ENCODE measurements at places on chromosomes 1 and 21.
A peak's percentile ranks its signal among the peaks of the same experiment; 100 is the strongest.

GRCh38 chr21:26351661-26352060, 181.1 kb upstream of the APP start:
- DNase-seq, result no peak

DNA sequence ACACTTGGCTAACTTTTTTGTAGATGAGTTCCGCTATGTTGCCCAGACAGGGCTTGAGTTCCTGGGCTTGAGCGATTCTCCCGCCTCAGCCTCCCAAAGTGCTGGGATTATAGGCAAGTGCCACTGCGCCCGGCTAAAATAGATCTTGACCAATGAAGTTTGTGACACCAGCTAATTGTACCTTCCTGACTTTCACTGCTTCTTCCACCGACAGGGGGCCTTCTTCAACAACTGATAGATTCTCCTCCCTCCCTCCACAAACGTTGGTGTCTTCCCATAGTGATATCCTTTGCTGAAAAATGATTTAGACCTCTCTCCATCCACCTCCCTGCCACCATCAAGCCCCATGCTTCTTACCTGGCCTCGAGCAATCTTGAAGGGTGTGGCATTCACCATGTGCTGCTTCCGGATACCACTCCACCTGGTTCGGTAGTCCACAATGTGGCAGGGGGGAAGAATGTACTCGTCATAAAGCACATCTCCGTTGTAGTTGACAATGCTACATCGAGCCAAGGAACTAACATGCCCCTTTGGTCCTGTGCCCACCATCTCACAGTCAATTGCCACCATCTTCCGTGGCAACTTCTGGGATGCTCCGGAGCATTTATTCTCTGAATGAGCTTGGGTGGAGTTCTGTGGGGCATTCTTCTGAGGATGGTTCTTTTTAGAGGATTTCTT, 1.6 kb upstream of the METTL25B start:
- peak; percentile 30 for DNase-seq

DNA sequence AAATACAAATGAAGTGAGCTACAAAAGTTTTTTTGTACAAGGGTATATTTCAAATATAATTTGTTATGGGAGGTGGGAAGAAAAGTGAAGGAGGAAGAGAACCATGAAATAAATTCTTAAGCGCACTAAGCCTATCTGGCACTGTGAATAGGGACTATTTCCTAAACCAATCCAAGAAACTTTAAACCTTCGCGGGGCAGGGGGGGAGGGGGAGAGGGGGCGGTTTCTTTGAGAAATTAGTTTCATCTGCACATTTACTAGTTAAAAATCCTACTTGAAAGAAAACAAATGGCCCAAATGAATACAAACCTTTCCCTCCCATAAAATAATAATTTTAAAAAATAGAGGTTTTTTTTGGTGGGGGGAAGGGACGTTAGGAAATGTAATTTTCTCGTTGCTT, 364 bp downstream of the GOLPH3L start:
- no peak for DNase-seq

- no peak for DNase-seq
Measured at GRCh38 chr1:70485624-70486023, 74.6 kb downstream of the CTH start.

- no peak for DNase-seq
Measured at GRCh38 chr1:151806170-151806569, 951 bp upstream of the LINGO4 start.

DNA sequence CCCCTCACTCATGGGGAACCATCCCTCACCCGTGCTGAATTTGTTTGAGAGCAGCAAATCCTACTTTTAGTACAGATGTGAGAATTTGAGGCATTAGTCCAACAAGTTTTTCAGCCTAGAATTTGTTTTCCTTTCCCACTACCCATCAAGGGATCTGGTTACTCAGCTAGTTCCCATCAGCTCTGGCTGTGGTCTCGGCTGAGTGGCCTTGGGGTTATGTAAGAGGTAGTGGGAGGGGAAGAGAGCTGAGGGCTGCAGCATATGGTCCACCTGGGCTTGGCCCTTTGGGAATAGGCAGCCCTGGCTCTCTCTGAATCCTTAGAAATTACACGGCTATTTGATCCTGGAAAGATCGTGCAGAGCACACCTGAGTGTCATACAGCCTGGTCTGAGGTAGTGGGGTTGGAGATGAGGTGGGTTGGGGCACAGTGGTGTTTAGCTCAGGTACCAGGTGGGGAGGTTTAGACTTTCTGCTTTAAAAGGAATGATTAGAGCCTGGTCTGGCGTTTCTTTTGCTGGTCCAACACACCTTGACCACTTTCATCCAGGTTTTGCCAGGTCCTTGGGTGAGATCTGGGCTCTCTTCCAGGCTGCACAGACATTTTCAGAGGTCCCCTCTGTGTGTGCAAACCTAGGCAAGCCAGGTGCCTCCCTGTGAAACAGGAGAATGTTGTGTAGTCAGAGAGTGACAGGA, 4.2 kb downstream of the GSTM4 start:
- DNase-seq, result no peak
